ENCODE measurements at places on chromosomes 11 and 22. TPM values are rescaled to one million over a fixed set of nuclear protein-coding genes. Genes with fewer than 3 reads are reported as not detected.

DNA sequence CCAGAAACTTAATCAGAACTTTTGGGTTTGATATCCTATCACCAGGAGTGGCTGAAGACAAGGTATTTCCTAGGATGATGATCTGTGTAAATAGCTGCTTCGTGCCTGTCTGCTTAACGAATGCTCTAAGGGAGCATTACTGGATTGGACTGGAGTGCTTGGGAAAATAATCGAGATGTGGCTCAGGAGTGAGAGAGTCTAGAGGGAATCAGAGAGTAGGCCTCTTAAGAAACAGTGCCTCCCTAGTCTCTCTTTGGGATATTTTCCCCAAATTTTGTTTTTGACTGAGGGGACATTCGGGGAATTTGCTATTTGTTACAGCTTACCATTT lies 2.5 kb downstream of the MAML2 start:
- no peaks in the 10 kb centered on the region for H3K27me3 ChIP-seq
- DNase-seq, result no peak
- peaks cover 18% of the 10 kb centered on the region for H3K36me3 ChIP-seq
- peaks cover 51% of the 10 kb centered on the region for H3K4me1 ChIP-seq
- peak overlapping the region; percentile 97 for H3K4me3 ChIP-seq

GRK3 gene
- total RNA-seq, result 60.2 TPM

- H3K27ac ChIP-seq, result no peak overlapping the region
- no peaks in the 10 kb centered on the region for H3K27me3 ChIP-seq
- H3K36me3 ChIP-seq, result peaks cover 7% of the 10 kb centered on the region
- no peak for DNase-seq
- H3K4me1 ChIP-seq, result peaks cover 38% of the 10 kb centered on the region
- no peak overlapping the region for H3K4me3 ChIP-seq
These were observed 58.7 kb upstream of the TNRC6B start for GRCh38 chr22:40118979-40119378.

DNA sequence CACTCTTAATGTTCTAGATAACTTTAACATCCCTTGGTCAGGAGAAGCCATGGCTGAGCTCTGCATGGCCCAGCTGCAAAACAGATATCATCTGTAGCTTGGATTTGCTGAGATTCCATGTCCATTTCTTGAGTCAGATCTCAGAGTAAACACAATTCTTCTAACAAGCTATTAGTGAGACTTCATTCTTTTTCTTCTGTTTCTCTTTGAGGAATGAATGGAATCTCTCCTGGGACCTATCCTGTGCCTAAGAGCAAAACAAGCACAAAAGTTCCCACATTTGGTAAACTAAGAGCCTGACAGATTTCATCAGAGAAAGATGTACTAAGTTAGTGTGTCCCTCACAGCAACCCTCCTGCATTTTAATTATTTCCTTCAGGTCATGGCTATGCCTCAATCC lies 142.8 kb downstream of the MAML2 start:
- H3K4me1 ChIP-seq, result peaks cover 59% of the 10 kb centered on the region
- no peaks in the 10 kb centered on the region for H3K27me3 ChIP-seq
- H3K36me3 ChIP-seq, result peaks cover 26% of the 10 kb centered on the region
- peak overlapping the region; percentile 80 for H3K27ac ChIP-seq

GRCh38 chr11:122692444-122692843 lies 36.9 kb downstream of the UBASH3B start:
- DNase-seq, result no peak
- H3K36me3 ChIP-seq, result peaks cover 6% of the 10 kb centered on the region
- H3K4me3 ChIP-seq, result no peak overlapping the region

DNA sequence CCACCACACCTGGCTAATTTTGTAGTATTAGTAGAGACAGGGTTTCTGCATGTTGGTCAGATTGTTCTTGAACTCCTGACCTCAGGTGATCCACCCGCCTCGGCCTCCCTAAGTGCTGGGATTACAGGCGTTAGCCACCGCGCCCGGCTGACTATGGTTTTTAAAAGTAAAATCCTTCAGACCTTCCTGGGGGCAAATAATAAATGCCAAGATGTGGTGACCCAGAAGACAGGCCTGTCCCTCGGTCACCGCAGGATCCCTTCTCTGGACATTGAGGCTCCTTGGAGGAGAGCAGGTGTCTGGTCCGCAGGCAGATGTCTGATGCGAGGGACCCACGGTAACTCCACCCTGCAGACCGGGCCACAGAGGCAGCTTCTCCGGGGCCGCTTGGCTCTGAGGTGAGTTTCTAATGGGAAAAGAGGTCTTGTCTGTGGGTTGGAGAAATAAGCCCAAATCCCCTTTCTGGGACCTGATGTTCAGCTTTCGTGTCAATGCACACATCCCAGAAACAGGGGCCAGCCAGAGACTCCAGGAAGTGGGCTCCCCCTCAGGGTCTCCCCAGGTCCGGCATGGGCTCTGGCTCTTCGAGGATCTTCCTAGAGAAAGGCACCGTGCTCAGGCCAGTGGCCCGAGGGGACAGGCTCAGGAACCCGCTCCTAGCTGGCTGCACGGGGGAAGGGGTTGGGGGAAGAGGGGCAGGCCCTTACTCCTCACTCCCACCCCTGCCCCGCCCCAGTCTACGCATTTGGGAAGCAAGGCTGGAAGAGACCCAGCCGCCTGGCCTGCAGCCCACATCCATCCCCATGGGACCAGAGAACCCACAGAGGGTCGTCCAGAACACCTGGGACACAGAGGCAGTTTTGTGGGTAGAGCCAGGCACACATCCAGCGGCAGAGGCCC lies 100.6 kb downstream of the WNT7B start:
- H3K27me3 ChIP-seq, result peaks cover 37% of the 10 kb centered on the region
- DNase-seq, result no peak
- no peak overlapping the region for H3K4me3 ChIP-seq
- H3K36me3 ChIP-seq, result no peaks in the 10 kb centered on the region
- no peak overlapping the region for H3K27ac ChIP-seq

GRCh38 chr11:87712391-87712790 lies 462.9 kb downstream of the RAB38 start:
- no peaks in the 10 kb centered on the region for H3K27me3 ChIP-seq
- H3K36me3 ChIP-seq, result no peaks in the 10 kb centered on the region
- H3K4me1 ChIP-seq, result no peaks in the 10 kb centered on the region
- no peak overlapping the region for H3K4me3 ChIP-seq
- H3K27ac ChIP-seq, result no peak overlapping the region

GRCh38 chr22:20584029-20584871 lies 76.8 kb downstream of the MED15 start:
- H3K36me3 ChIP-seq, result peaks cover 49% of the 10 kb centered on the region
- H3K4me1 ChIP-seq, result no peaks in the 10 kb centered on the region
- H3K27me3 ChIP-seq, result no peaks in the 10 kb centered on the region
- no peak overlapping the region for H3K27ac ChIP-seq
- DNase-seq, result no peak

TXNRD2 gene
- 20.9 TPM for total RNA-seq

DNA sequence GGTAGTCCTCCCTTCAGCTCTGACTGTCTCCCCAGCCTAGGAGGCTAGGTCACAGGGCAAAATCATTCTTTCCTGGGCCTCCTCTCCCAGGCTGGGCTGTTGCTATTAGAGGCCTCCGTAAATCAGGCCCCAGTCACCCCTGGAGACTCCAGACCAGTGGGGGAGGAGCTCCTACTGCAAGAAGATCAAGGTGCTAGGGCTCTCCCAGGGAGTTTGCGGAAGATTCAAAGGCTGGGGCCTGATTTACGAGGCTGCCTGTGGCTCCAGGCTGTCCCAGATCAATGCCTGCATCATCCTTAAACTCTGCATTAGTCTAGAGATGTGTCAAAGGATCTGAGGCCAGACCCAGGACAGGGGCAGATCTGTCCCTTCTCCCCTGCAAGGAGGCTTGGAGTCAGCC lies 346.2 kb downstream of the TENM4 start:
- no peak for DNase-seq
- no peaks in the 10 kb centered on the region for H3K4me1 ChIP-seq
- H3K36me3 ChIP-seq, result no peaks in the 10 kb centered on the region
- H3K27ac ChIP-seq, result no peak overlapping the region
- peaks cover 5% of the 10 kb centered on the region for H3K27me3 ChIP-seq
- no peak overlapping the region for H3K4me3 ChIP-seq

- peaks cover 3% of the 10 kb centered on the region for H3K4me1 ChIP-seq
- DNase-seq, result no peak
- no peaks in the 10 kb centered on the region for H3K36me3 ChIP-seq
- H3K4me3 ChIP-seq, result no peak overlapping the region
- no peak overlapping the region for H3K27ac ChIP-seq
These were observed 18.7 kb upstream of the GNB1L start for GRCh38 chr22:19873138-19873959.

- no peak overlapping the region for H3K4me3 ChIP-seq
- H3K36me3 ChIP-seq, result no peaks in the 10 kb centered on the region
- no peaks in the 10 kb centered on the region for H3K4me1 ChIP-seq
These were observed 9.9 kb upstream of the IGLL5 start for GRCh38 chr22:22877523-22878210.

DNA sequence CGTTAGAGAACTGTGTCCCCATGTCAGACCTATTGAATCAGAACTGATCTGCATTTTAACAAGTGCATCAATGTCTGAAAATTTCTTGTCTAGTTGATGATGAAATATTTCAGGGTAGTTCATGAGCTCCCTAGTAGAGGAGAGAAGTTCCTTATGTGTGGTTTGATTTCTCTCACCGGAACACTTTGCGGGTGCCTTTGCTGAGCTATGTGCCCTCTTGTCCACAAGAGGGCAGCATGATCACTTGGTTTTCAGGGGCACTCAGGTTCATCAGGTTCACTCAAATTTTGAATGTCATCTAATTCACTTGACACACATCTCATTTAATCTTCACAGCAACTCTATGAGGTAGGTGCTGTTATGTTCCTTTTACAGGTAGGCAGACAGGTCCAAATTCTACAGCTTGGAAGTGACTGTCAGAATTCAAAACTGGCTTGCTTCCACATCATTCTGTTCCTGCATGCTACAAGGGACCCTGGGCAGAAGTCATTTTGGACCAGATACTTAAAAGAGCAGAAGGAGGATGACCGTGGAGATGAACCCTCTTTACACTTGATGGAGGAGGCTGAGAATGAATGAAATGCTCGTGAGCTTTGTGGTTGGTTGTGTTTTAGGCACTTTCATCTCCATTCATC lies 55.6 kb downstream of the P4HA3 start:
- H3K4me1 ChIP-seq, result no peaks in the 10 kb centered on the region
- H3K4me3 ChIP-seq, result no peak overlapping the region
- peak; percentile 25 for DNase-seq
- H3K36me3 ChIP-seq, result peaks cover 28% of the 10 kb centered on the region

DNA sequence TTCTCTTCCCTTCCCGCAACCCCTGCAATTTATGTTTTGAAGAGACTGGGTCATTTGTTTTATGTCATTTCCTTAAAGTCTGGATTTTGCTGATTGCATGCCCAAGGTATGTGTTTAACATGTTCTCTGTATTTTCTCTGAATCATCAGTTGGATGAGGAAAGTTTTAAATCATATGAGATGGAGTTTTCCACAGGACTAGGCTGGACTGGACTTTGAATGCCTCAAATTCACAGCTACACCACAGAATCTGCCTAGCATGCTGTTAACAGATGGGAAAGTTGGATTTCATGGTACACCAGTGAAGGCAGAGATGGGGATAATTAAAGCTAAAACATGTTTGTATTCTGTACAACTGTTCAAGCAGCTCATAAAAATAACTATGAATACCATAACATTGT lies 62.6 kb downstream of the CWC15 start:
- peaks cover 5% of the 10 kb centered on the region for H3K27me3 ChIP-seq
- H3K27ac ChIP-seq, result no peak overlapping the region
- no peaks in the 10 kb centered on the region for H3K4me1 ChIP-seq
- H3K36me3 ChIP-seq, result no peaks in the 10 kb centered on the region
- no peak for DNase-seq

DNA sequence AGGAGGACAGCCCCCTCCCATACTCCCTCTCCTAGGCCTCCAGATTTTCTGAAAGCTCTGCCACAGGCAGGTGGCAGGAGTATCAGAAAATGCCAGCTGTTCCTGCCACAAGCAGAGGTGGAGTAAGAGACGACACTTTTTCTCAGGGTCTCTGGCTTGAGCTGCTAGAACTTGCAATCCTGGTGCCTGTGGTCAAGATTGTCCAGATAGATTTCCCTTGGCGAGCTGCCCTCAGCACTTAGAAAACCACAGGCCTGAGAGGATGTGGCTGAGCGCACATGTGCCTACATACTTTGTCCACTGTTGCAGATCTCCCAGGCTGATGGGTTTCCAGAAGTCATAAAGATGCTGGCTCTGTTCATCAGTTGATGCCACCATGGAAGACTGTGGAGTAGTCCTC lies 65.7 kb upstream of the NAV2 start:
- no peak overlapping the region for H3K4me3 ChIP-seq
- no peaks in the 10 kb centered on the region for H3K4me1 ChIP-seq
- H3K27ac ChIP-seq, result no peak overlapping the region
- DNase-seq, result no peak

DNA sequence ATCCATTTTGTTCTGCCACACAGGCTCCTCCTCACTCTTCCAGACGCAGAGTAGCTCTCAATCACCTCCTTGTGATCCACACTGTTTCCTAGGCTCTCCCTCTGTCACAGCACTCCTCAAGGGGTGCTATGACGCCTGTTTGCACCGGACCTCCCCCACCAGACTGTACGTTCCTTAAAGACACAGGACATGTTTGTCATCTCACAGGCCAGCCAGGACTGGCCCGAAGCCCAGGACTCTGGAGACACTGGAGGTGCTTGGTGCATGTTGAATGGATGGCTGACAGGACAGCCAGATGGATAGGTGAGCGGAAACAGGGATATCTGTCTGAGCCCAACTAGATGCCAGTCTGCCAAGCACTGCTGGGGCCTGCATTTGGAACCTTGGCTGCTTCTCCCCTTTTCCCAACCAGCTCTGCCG lies 13.6 kb downstream of the PLA2G6 start:
- H3K4me3 ChIP-seq, result no peak overlapping the region
- peaks cover 16% of the 10 kb centered on the region for H3K36me3 ChIP-seq
- H3K27me3 ChIP-seq, result no peaks in the 10 kb centered on the region
- H3K27ac ChIP-seq, result no peak overlapping the region
- peaks cover 2% of the 10 kb centered on the region for H3K4me1 ChIP-seq

- H3K27me3 ChIP-seq, result no peaks in the 10 kb centered on the region
- no peak for DNase-seq
- no peaks in the 10 kb centered on the region for H3K4me1 ChIP-seq
- no peak overlapping the region for H3K27ac ChIP-seq
- H3K36me3 ChIP-seq, result no peaks in the 10 kb centered on the region
These were observed 699.1 kb downstream of the KCNA4 start for GRCh38 chr11:29317694-29318093.

Data from activated T-helper 2 cell treated with anti-CD3 and anti-CD28 coated beads, Interferon-gamma antibody, Interleukin-2, Interleukin-4, amounts not matched to agents 10 μg/mL and 5 μg/mL and 100 μg/mL, durations not matched to agents 14 hours and 24 hours and 36 hours (primary cell).